ENCODE measurements at places on chromosomes 16 and 17.

- DNase-seq: no peak
Observed at GRCh38 chr17:33021731-33022408, 30.2 kb downstream of the SPACA3 start.

DNA sequence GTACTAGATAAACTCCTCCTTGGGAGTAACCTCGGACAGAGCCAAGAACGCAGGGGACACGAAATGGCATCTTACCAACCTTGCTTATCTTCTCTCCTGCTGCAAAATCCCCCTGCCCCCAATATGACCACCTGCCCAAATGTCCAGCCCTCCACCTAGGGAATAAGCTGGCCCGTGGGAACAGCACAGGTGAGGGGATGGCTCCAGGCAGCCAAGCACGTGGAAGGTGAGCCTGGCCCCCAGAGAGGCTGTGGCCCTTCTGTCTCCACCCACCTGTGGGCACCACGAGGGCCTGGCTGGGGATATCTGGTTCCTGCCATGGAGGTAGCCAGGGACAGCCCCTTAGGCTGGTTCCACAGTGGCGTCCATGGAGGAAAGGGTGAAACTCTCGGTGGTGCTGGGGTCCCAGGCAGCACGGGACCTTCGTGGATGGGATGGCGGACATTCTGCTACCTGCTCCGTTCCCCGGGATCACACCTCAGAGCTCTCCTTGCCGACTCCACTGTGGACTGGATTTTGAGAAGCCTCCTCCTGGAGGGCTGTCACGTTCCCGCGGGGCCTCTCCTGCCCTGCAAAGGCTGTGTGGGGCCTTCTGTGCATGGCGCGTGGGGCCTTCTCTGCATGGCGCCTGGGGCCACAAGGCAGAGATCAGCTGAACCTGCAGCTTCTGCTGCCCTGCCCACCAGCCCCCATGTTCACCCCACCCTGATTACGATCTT lies 388.5 kb upstream of the TNRC6C start:
- no peak for DNase-seq

- DNase-seq: no peak
Observed at GRCh38 chr16:54411544-54411943, 125.0 kb upstream of the IRX3 start.

GRCh38 chr17:76527430-76528111 lies 9.9 kb downstream of the CYGB start:
- peak; percentile 19 for DNase-seq

- no peak for DNase-seq
Observed at GRCh38 chr16:18975109-18975508, 8.6 kb upstream of the TMC7 start.

DNA sequence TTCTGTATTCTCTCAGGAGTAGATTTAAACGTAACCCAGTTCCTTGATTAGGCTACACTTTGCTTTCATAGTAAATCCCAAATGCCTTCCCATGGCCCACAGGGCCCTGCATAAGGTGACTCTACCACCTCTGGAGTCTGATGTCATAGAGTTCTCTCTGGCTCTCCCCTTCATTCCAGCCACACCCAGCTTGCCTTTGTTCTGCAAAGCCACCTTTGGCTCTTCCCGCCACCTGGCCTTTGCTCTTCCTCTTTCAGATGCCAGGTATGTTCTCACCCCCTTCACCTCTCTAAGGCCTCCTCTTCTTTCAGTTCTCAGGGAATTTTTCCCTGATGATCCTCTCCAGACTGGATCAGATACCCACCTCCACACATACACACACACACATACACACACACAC lies 141.3 kb upstream of the HSBP1 start:
- no peak for DNase-seq

DNA sequence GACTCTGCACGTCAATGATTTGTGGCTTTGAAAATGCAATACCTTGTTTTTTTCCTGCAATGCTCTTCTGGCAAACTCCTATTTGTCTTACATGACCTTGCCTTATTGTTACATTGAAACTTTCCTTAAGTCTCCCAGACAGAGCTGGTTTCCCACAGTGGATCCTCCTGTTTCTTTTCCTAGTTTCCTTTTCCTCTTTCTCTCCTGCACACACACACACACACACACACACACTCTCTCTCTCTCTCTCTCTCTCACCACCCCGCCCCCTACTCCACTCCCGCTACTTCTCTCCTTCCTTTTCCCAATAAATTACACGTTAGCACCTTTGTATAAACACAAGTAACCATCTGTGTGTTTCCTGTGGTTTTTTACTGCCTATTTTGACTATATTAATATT lies 2.3 kb downstream of the ORC6 start:
- DNase-seq: no peak

- DNase-seq: no peak
Observed at GRCh38 chr17:72489272-72489641, 368.4 kb downstream of the SOX9 start.

- DNase-seq: no peak
Observed at GRCh38 chr16:87207965-87208364, 109.2 kb downstream of the C16orf95 start.

DNA sequence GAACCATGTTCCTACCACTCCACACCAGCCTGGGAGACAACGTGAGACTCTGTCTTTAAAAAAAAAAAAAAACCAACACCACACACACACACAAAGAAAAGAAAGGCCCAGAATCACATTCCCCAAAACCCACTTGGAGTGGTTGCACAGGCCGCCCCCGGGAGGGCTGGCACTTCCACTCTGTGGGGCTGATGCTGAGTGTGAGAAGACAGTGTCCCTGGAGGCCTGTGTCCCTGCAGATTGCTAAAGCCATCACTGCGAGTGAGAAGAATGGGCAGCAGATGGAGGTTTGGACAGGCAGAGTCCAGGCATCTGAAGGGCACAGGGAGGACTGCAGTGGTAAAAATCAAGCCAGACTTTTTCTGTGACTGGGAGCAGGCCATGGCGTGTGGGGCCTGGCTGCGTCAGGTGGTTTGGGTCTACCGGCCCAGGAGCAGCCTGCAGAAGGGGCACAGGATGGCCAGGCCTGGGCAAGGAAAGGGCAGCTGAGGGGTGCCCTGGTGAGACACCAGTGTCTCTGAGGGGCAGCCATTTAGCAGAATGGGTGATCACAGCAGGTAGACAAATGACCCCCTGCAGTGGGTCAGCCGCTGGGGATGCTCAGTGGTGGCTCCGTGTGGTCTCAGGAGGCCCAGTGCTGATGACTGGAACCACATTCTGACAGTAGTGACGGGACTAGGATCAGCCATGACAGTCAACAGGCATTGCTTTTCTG lies 13.1 kb downstream of the CTRB2 start:
- no peak for DNase-seq

GRCh38 chr16:49601576-49601975 lies 228.0 kb downstream of the C16orf78 start:
- no peak for DNase-seq

DNA sequence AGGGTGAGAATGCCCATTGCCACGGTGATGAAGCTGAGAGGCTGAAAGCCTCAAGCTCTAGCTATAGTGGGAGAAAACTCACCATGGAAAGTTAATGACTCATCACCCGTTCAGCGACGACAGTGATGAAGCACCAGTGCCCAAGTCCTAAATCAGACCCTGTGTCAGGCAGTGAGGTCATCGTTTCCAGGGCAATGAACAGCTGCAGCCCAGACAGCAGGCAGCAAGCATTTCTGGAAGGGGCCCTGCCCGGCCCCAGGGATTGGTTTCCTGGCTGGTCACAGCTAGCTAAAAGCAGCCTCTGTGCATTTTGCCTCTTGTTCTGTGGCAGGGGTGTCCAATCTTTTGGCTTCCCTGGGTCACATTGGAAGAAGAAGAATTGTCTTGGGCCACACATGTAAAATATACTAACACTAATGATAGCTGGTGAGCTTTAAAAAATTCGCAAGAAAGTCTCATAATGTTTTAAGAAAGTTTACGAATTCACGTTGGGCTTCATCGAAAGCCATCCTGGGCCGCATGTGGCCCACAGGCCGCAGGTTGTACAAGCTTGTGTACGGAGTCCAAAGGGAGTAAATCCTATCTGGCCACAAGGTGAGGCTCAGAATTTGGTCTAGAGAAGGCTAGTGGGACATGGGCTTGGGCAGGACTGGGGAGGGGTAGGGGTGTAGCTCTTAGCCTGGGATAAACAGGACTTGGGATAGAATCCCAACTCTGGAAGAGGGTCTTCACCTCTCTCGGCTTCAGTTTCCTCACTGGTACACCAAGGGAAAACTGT lies 40.6 kb downstream of the MIS12 start:
- peak; percentile 92 for DNase-seq

DNA sequence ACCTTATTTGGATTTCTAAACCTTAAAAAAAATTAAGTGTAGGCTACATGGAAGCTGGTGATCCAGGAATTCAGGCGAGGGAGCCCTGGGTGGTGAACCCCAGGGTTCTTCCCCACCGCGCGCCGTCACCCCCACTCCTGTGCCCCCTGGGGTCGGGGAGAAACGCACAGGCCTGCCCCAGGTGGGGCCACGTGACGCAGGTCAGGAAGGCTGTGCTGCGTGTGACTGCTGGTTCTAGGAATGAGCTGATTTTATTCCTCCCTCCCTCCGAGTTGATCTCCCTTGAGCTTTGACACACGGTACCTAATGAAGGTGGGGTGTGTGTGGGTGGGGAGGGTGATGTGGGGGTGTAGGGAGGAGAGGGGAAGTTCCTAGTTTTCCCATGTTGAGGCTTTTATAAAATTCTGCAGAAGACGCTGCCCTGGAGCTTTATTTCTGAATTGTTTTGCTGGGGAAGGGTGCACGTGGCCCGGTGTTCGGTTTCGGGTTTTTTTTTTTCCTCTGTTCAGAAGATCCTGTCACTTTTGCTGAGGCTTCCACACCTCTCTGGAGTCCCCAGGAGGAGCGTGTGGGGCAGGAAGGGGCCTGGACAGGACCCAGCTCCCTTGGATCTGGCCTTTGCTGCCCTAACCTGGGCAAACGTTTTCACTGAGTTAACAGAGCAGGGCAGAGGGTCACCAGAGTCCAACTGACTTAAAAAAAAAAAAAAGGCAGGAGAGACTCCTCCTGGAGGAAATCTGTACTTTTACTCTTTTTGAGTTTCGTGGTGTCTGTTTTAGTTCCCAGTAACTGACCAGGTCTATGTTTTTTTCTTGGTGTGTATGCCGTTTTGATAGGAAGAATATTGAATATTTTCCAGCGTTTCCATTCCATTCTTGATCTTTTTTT lies 55.8 kb upstream of the GSE1 start:
- peak; percentile 59 for DNase-seq

GRCh38 chr16:14628806-14629611 lies 1.1 kb downstream of the PARN start:
- DNase-seq: peak; percentile 15

- no peak for DNase-seq
Observed at GRCh38 chr17:68289473-68289872, 1.5 kb downstream of the SLC16A6 start.

GRCh38 chr16:75552951-75553350 lies 3.1 kb downstream of the TMEM231 start:
- DNase-seq: no peak

DNA sequence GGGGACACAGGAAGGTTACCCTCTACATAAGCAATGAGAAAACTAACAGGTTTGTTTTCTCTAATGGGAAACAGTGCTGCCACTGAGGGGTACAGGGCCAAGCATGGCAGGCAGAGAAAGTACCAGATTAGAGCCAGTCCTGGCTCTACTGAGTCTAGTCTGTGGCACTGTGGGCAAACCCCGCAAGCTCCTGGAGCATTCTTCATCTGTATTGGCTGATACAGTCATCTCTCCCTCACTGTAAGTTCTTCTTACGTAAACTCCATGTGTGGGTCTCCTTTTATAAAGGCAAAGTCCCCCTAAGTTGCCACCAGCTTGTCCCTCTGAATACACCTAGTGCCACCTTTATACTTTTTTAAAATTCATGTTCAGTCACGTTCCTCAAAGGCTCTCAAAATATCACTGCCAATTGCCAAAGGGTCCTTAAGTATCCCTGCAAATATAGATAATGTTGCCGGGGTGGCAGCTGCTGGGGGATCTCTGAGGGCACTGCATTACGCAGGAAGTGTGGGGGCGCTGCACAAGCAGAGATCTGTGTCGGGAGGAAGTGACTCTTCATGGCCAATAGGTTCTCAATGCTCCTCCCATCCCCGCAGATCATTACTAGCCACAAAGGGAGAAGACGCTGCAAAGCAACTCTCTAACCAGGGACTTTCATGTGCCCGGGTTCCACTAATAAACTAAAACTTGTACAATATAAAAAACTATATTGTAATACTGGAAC lies 18.8 kb downstream of the XPO6 start:
- no peak for DNase-seq

- DNase-seq: peak; percentile 56
Observed at GRCh38 chr16:66275775-66276428, 90.6 kb upstream of the CDH5 start.

DNA sequence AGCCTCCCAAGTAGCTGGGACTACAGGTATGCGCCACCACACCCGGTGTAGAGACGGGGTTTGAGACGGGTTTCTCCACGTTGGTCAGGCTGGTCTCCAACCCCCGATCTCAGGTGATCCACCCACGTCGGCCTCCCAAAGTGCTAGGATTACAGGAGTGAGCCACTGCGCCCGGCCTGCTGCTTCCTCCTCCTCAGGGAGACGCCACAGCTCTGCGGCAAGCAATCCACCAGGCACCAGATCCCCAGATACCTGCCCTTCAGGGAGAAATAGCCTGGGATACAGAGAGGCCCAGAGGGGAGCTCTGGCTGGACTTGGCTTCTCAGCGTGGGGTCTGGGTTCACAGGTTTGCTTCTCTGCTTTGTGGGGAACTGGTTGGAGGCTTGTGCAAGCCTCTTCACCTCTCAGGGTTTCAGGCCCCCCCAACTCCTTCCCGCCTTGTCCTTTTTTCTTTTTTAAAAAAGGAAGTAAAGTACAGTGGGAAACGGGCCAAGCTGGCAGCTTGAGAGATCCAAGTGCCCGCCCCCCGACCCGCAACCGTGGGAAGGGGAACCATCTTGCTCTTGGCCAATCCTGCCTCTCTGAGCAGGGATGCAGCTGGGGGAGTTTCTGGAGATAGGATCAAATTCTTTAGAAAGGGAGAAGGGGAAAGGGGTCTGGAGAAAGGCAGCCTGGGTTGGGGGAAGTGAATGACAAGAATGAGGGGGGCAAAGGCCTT lies 2.6 kb upstream of the SPHK1 start:
- DNase-seq: no peak

DNA sequence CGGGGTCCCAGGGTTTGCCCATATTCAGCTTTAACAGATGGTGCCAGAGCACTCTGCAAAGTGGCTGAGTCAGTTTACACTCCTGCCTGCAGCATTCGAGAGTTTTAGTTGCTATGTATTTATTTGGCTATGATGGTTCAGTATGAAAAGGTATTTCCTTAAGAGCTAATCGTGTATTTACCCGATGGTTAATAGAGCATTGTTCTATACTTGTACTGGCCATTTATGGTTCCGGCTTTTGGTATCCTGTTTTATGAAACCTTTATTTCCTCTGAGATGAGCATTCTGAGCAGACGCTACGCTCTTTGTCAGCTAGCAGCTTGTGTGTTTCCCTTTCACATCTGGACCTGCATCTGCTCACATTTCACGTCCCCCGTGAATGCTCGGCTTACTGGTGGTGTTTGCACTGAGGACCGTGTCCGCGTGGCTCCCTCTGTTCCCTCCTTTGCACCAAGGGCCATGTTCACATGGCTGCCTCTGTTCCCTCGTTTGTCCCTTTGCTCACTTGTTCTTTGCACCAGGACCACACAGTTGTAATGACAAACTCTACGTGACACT lies 149.1 kb upstream of the CHMP6 start:
- no peak for DNase-seq

GRCh38 chr16:72111657-72112451 lies 18.2 kb downstream of the DHX38 start:
- DNase-seq: no peak

- no peak for DNase-seq
Observed at GRCh38 chr16:18836702-18837101, 35.4 kb upstream of the ARL6IP1 start.

GRCh38 chr16:58638148-58639036 lies 8.8 kb upstream of the CNOT1 start:
- DNase-seq: peak; percentile 95

GRCh38 chr17:66676421-66676820 lies 158.5 kb upstream of the CACNG5 start:
- DNase-seq: no peak
